ENCODE measurements at places on chromosomes 2 and 18. TPM values are rescaled to one million over a fixed set of nuclear protein-coding genes. Genes with fewer than 3 reads are reported as not detected.

GRCh38 chr2:197088694-197089093 lies 162.2 kb upstream of the PGAP1 start:
- no peak overlapping the region for H3K27ac ChIP-seq
- DNase-seq: no peak
- H3K4me3 ChIP-seq: no peak overlapping the region
- H3K4me1 ChIP-seq: no peaks in the 10 kb centered on the region
- H3K36me3 ChIP-seq: no peaks in the 10 kb centered on the region

GRCh38 chr18:50909261-50909660 lies 30.3 kb downstream of the ME2 start:
- DNase-seq: no peak
- H3K36me3 ChIP-seq: peaks cover 8% of the 10 kb centered on the region
- H3K4me1 ChIP-seq: no peaks in the 10 kb centered on the region
- H3K27ac ChIP-seq: no peak overlapping the region

GRCh38 chr2:132909427-132909826 lies 239.4 kb upstream of the LYPD1 start:
- H3K36me3 ChIP-seq: no peaks in the 10 kb centered on the region
- H3K4me3 ChIP-seq: no peak overlapping the region
- H3K27me3 ChIP-seq: no peaks in the 10 kb centered on the region
- no peaks in the 10 kb centered on the region for H3K4me1 ChIP-seq

GRCh38 chr2:24667542-24667941 lies 125.6 kb downstream of the PTRHD1 start:
- DNase-seq: no peak
- no peaks in the 10 kb centered on the region for H3K4me1 ChIP-seq
- H3K36me3 ChIP-seq: no peaks in the 10 kb centered on the region

CCDC141 gene
- total RNA-seq: not detected

All from SJSA1 (cell line).